Kidney glomerular epithelial cell (primary cell): ENCODE measurements at places on chromosomes 11 and 22.

- peak; percentile 78 for DNase-seq
Measured at GRCh38 chr22:38034278-38034882, 22.8 kb upstream of the PICK1 start.

GRCh38 chr11:33225371-33225770 is 31.8 kb upstream of the HIPK3 start:
- DNase-seq: no peak

DNA sequence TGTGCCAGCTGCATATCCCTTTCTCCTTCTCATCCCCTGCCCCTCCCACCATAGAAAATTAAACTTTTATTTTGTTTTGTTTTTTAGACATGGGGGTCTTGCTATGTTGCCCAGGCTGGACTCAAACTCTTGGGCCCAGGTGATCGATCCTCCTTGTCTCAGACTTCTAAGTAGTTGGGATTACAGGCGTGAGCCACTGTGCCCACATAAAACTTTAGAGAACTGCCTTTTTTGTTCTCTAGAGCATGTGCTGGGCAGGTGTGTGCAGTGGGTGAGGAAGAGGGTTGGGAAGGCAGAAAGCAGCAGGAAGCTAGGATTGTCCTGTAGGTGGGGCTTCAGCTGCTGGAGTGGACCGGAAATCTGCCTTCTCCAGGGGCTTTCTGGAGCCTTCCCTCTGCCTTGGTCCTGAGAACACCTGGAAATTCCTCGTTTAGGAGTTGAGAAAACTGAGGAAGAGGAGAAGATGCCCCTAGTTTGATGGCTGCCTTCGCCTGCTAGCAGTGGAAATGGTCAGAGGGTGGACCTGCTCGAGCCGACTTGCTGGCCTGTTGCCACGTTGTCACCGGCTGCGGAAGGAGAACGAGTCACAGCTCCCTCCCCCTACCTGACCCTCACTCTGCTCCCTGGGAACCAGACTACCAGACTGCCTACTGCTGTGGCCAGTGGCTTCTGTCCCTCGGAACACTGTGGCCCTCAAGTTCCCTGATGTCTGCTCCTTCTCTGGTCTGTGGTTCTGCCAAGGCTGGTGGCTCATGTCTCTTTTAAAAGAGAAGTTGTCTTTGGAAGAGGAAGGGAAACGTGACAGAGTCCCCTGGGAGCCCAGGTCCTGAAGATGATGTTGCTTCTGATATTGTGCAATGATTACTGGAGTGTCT is 4.0 kb downstream of the ST14 start:
- DNase-seq: no peak

GRCh38 chr11:72792437-72793021 is 1.3 kb downstream of the STARD10 start:
- no peak for DNase-seq

- no peak for DNase-seq
Measured at GRCh38 chr11:75554258-75555022, 7.6 kb upstream of the SERPINH1 start.

DNA sequence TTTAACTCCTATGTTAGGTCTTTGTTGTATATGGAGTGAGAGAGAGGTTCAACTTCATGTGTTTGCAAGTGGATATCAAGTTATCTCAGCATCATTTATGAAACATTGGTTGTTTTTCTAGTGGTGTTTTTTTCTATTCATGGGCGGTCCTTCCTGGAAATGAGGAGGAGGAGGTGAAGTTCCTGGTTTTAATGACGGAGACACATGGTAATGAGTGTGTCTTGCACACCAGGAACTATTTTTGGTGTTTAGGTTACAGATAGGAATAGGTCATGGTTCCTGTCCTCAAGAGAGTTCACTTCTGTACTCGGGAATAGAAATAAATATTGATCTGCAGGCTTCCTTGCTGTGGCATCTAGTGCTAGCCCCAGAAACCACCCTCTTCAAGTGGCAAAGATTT is 74.9 kb downstream of the JAM3 start:
- DNase-seq: no peak

DNA sequence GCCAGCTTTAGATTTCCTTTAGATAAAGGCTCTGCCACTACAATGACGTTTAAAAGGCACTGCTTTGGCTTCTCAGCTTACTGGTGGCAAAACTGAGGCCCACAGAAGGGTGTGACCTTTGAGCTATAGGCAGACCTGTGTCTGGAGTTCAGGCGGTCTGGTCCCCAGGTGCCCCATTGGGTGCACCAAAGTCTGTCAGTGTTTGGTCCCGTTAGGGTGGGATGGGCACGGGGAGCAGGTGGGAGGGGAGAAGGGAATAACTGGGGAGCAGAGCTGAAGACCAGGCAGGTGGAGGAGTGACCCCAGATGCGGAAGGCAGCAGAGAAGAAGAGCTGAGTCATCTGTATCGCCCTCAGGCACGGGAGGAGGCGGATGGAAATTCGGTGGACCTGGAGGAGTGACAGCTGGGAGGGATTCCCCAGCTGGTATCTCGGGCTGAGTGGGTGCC is 45.3 kb upstream of the GCAT start:
- no peak for DNase-seq

- no peak for DNase-seq
Measured at GRCh38 chr11:126527651-126528050, 172.2 kb downstream of the ST3GAL4 start.

- no peak for DNase-seq
Measured at GRCh38 chr11:122861631-122862030, 20.9 kb upstream of the JHY start.

- no peak for DNase-seq
Measured at GRCh38 chr11:61679893-61680621, at the start of gene DAGLA. TSS of gene DAGLA (plus strand) at chr11:61680391. CDS start at chr11:61720156, 39,765 bp downstream.

DNA sequence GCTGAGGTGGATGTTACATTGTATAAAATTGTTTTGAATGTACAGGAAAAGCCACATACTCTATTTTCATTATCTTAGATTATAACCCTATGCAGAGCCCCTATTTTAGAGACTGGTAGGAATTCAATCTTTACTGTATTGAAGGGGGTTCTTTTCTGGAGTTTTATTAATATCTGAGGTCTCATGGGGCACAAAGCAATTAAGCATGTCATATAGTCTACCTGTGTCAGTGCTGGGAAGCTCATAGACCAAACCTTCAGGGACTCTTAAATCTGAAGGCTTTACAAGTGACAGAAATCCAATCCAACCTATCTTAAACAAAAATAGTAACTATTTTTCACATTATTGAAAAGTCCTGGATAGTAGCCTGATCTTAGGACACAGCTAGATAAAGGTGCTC is 733.7 kb downstream of the NELL1 start:
- DNase-seq: no peak

- no peak for DNase-seq
Measured at GRCh38 chr11:131833366-131833765, 463.0 kb downstream of the NTM start.

DNA sequence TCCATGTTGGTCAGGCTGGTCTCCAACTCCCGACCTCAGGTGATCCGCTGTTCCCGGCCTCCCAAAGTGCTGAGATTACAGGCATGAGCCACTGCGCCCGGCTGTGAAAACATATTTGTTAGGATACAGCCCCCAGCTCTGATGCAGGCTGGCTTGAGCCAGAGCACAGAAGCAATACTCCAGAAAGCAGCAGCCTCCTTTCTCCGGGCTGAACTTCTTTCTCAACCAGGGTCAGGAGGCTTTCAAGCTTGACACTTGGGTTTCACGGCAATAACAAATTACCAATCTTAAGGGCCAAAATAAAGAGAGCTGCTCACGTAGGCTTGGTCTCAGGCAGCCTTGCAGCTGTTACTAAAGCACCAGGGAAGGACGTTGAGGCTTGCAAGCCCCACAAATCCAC is 10.8 kb upstream of the CECR2 start:
- DNase-seq: no peak

GRCh38 chr11:126403022-126403581 is 47.6 kb downstream of the ST3GAL4 start:
- DNase-seq: no peak

GRCh38 chr11:76806131-76806530 is 23.0 kb downstream of the TSKU start:
- no peak for DNase-seq

GRCh38 chr11:88535916-88536547 is 198.5 kb upstream of the CTSC start:
- peak; percentile 89 for DNase-seq

- DNase-seq: no peak
Measured at GRCh38 chr11:126464796-126465195, 109.3 kb downstream of the ST3GAL4 start.

- no peak for DNase-seq
Measured at GRCh38 chr11:110808248-110808647, 96.0 kb upstream of the ARHGAP20 start.

DNA sequence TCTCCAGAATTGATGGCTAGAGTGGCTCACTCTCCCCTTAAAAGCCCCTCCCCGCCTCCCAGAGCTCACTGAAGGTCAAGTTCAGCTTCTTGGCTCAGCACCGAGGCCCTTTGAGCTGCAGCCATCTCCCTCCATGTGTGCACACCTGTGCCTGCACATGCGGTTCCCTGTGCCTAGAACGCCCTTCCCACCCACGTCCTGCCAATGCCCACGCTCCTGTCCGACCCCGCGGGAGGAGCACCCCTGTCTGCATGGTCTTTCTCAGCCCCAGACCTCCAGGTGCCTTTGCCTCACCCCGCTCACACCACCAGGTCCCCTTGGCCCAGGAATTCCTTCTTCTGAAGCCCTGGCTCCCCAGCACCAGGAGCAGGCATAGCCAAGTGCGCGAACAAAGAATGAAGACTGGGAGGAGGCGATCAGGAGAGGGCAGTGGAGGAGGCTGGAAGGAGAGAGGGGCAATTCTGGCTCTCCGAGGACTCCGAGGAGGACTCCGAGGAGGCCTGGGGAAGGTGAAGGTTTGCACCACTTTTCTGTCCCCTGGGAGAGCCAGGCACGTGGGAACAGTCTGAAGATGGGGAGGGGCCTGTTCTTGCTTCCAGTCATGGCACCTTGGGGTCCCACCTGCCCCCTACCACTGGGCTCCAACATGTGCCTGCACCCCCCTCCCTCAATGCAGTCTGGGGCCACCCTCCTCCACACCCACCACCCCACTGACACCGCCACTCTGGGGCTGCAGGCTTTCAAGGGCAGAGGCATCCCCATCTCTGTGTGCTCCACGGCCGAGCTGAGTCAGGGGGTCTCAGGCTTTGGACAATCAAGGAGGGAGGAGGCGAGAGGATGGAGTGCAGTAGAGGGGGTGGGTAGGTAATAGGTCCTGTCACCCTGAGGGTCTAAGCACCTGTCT is 17.7 kb downstream of the IGF2 start:
- no peak for DNase-seq

DNA sequence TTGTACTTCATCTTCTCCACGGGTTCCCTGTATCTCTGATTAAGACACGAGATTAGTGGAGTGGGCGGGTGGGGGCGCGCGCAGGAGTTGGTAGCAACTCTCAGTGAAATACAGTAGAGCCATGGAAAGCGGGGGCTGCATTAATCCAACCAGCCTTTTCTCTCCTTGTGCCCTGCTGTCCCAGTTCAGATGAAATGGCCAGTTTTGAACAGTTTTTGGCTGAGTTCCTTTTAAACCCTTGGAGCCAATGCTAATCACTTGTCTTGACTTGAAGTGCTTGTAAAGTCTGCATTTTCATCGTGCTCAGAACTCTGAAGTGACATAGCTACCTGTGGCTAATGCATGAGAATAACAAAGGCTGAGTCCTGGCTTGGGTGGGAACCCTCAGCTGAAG is 734 bp upstream of the TMEM123 start:
- peak; percentile 76 for DNase-seq

GRCh38 chr22:36182056-36182455 is 19.6 kb downstream of the APOL4 start:
- DNase-seq: no peak

GRCh38 chr11:107842412-107843100 is 16.0 kb downstream of the SLC35F2 start:
- DNase-seq: no peak

- no peak for DNase-seq
Measured at GRCh38 chr11:88332851-88333250, 4.7 kb downstream of the CTSC start.

DNA sequence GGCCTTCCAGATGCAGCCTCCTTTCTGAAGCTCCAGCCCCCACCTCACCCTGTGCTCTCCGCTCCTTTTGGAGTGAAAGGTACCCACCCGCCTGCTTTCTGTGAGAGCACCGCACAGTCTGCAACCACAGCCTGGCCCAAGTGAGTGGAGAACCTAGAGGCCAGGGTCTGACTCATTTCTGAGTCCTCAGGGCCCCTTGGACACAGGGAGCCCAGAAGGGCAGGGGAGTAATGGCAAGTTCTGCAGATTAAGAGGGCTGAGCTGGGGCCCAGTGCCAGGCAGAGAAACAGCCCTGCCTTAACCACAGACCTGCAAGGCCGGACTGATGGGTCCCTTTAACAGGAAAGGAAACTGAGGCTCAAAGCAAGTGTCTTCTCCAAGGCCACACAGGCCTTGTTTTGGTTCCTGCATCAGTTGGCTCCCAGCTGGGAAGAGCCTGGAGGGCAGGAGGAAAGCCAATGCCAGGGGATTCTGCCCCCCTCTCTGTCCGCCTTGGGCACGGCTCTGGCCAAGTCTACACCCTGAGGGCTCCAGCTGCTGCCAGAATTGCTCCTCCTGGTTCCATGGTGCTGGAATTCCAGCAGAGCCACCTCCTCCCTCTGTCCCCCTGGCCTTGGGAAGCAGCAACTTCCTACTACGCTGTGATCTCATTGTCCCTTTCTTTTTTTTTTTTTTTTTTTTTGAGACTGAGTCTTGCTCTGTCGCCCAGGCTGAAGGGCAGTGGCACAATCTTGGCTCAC is 55.1 kb downstream of the CYTH4 start:
- no peak for DNase-seq

DNA sequence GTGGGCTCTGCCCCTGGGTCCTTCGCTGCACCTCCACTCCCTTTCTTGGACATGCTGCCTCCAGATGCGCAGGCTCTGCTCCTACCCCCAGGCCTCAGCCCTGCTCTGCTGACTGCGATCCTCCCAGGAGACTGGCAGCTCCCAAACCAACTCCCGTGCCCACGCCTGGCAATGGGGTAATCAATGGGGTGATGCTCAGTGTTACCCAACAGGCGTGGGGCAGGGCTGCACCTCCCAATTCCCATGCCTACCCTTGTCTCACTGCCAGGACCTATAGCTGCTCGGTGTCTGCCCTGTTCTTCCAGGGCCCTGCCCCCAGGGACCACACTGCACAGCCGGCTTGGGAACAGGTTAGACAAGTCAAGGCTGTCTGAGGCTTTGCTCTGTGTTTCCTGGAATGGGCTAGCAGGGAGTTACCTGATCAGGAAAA is at the start of gene ALDH3B2:
ALDH3B2 (minus strand) TSS at position 182 of the 430 bp plus-strand sequence. CDS start 7,688 bp downstream, outside the sequence.
- no peak for DNase-seq

GRCh38 chr11:119453881-119454280 is 30.9 kb upstream of the THY1 start:
- no peak for DNase-seq

- DNase-seq: peak; percentile 30
Measured at GRCh38 chr11:47980088-47980906, at the start of gene PTPRJ. TSS of gene PTPRJ (plus strand) at chr11:47980559. CDS start at chr11:47980913, 354 bp downstream.

DNA sequence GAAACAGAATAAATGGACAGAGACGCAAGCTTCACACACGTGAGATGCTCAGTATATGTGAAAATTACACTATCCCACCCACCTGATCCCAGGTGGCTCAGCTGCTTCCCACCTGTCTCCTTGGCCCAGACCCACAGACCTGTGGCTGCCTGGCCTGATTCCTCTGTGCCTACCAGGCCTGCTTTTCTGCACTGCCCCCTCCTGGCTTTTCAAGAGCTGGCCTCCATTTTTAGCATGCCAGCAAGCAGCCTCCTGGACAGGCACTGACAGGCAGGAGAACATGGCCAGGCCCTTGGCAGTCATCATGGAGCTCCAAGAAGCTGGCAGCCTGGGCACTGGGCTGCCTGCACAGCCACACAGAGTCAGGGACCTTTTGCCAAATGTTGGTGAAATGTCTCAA is 79.5 kb upstream of the HMGXB4 start:
- DNase-seq: no peak

GRCh38 chr11:126861796-126862459 is 138.6 kb downstream of the KIRREL3 start:
- no peak for DNase-seq
